Foreskin keratinocyte (primary cell): ENCODE measurements at places on chromosomes 11 and 22. TPM values are rescaled to one million over a fixed set of nuclear protein-coding genes. Genes with fewer than 3 reads are reported as not detected.

The LRFN4 gene
- 10.6 and 11.1 TPM in 2 replicates for total RNA-seq

The OR5D18 gene
- not detected in 2 replicates for total RNA-seq

The POLR3H gene
- total RNA-seq, result 32.7 and 32.9 TPM in 2 replicates

The BAIAP2L2 gene
- total RNA-seq, result 3.1 and 4.0 TPM in 2 replicates

The PTGDR2 gene
- not detected in 2 replicates for total RNA-seq

The APOBEC3B gene
- total RNA-seq, result 0.41 and 1.6 TPM in 2 replicates

The PHLDA2 gene
- total RNA-seq, result 36.9 and 52.6 TPM in 2 replicates

The SHANK2 gene
- total RNA-seq, result 1.5 TPM in 2 replicates

The CRACR2B gene
- total RNA-seq, result 0.71 and 1.4 TPM in 2 replicates

The NRIP3 gene
- total RNA-seq, result 2.2 and 3.3 TPM in 2 replicates

The ELP4 gene
- total RNA-seq, result 16.6 and 17.4 TPM in 2 replicates

The TMPRSS6 gene
- total RNA-seq, result not detected in 2 replicates

The DMC1 gene
- total RNA-seq, result 2.3 and 4.0 TPM in 2 replicates

The MAPK8IP2 gene
- 0.24 and 0.28 TPM in 2 replicates for total RNA-seq

The USH1C gene
- not detected in 2 replicates for total RNA-seq

The KCNJ11 gene
- 0.04 TPM in 1 of 2 replicates, not detected in the other for total RNA-seq

The MUC5B gene
- total RNA-seq, result not detected in 2 replicates

The FJX1 gene
- 72.5 and 92.3 TPM in 2 replicates for total RNA-seq

The ETS1 gene
- total RNA-seq, result 125 and 134 TPM in 2 replicates

The BMAL1 gene
- total RNA-seq, result 17.6 and 28.7 TPM in 2 replicates

The PRSS23 gene
- 104 and 117 TPM in 2 replicates for total RNA-seq

The MAJIN gene
- total RNA-seq, result 0.04 TPM in 1 of 2 replicates, not detected in the other

The TMEM191C gene
- 0.46 and 1.2 TPM in 2 replicates for total RNA-seq

The HEPHL1 gene
- 54.8 and 114 TPM in 2 replicates for total RNA-seq

The CRYBB2 gene
- total RNA-seq, result not detected in 2 replicates

The SHISA8 gene
- not detected in 2 replicates for total RNA-seq

The EMID1 gene
- not detected in 2 replicates for total RNA-seq

The MRGPRX4 gene
- not detected in 2 replicates for total RNA-seq

The MLC1 gene
- not detected in 2 replicates for total RNA-seq

The RBX1 gene
- 81.4 and 82.2 TPM in 2 replicates for total RNA-seq

The DNAJC4 gene
- total RNA-seq, result 12.7 and 14.1 TPM in 2 replicates
